ENCODE measurements at places on chromosomes 5 and 9.

DNA sequence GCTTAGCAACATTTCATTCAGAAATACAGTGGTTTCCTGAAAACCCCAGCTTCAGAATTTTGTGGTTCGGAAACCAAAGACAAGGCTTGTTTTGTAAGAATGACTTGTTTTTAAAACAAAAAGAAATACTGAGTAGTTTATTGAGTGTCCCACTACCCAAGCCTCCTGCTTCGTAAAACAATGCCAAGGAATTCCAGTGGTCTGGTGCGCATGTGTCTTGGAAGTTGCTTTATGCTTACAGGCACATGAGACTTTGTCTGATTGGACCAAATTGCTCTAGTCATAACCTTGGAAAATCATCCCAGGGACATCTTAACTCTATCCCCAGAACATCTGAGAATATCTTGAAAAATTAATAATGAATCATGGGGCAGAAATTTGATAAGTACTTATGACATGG is 77.1 kb upstream of the FST start:
- DNase-seq: peak; percentile 66

- DNase-seq: no peak
These were observed 18.9 kb downstream of the FNBP1 start for GRCh38 chr9:130023994-130024596.

DNA sequence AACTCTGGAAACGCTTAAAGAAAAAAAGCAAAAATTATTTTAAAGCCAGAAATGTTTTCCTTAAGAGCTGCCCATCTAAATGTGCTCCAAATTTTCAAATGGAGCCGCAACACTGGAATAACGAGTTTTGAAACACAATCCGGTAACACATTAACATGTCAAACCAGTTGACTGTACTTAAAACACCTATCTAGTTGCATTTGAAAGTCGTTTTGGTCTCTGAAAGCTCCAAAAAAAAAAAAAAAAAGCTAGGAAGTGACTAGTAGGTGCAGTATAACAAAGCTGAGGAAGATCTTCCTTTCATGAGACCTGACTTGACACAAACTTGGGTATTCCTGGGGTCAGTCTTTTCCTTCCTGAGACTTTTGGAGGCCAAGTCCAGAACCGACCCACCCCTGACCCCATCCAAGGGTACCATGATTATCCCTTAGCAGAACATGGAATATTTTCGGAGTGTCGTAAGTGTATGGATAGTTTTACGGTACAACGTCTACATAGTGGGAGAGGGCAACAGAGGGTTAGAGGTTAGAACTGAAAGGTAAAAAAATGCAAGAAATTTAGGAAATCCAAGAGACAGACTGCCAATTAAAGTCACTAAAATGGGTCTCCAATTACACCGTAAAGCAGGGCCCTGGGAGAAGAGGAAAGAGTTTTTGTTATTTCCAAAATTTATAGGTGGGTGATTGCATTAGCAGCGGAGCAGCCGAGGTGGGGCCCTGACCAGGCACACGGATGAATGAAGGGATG is 812 bp downstream of the CETN3 start:
- DNase-seq: no peak

- DNase-seq: no peak
These were observed 13.9 kb upstream of the ZFP62 start for GRCh38 chr5:180874804-180875582.

GRCh38 chr5:157690690-157691433 is 19.5 kb downstream of the C5orf52 start:
- no peak for DNase-seq

DNA sequence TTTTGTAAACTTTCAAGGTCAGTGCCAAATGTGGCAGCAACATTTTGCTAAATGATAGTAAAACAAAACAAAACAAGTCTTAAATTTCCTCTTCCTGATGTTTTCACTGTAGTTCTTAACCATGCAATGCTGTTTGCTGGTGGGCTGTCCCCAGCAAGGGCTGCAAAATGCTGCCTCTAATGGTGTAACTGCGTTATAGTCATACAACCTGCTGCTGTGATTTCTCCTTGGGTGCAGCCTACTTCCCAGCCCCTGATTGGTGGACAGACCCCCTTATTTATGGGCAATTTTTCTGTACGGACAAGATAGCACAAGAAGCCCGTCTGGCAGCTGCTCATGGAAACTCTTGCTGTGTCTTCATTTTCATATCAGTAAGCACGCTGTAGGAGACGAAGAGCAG is 26.6 kb upstream of the PIP5K1B start:
- no peak for DNase-seq

- DNase-seq: no peak
These were observed 649.5 kb downstream of the LRRC70 start for GRCh38 chr5:63228154-63228553.

DNA sequence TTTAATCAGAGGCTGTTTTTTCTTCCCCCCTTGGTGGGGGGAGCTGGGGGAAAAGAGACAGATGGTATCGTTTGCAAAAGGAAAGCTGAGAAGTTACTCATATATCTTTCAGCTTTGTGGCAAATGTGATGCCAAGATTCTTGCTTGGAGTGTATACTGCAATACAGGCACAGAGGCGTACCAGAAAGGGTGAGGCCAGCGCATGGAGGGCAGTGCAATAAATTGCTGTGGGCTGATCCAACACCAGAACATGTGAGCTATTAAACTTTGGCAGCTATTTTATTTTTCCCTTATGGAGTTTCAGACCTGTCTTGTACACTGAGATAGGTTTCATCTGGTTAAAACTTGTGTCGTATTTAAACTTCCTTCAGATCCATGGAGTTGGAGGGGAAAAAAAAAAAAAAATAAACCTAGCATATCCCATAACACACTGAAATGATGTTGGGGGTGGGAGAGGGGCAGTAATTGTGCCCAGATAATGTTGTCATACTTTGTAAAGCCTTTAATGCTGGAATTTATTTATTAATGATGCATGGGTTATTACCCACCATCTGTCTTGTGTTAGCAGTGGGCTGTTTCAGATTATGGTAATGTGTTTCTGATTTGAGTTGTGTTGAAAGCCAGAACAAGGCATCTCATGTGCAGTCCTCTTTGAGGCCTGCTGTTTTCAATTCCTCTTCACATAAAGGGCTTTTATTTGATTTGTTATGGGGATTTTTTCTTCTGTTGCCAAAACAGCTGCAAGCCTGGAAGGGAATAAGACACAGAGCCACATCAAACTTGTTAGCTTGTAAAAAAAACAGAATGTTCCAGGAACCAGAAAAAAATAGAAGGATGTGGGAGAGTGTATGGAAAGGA is 891.3 kb downstream of the TLE1 start:
- peak; percentile 93 for DNase-seq

DNA sequence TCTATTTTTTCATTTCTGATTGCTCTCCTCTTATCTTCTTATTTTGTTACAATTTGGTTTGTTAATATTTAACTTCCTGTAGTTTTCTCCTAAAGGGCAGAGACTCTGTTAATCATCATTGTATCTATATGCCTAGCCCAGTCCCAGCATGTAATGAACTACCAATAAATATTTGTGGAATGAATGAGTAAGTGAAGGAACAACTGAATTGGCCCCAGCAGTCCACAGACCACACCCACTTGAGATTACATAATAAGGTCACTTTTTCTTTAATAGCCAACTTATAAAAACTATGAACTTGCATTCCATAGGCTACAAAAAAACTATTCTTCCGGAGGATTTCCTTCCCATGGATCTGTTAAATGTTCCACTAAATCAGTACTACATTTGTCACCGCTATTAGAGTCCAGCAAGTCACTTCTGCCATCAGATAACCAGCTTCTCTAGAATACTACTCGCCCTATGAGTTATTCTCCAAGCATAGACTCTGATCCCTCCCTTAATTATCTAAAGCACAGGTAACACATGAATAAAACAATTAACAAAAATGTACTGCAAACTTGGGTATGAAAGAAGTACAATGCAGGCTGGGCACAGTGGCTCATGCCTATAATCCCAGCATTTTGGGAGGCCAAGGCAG is 27.5 kb upstream of the TNPO1 start:
- DNase-seq: peak; percentile 30

DNA sequence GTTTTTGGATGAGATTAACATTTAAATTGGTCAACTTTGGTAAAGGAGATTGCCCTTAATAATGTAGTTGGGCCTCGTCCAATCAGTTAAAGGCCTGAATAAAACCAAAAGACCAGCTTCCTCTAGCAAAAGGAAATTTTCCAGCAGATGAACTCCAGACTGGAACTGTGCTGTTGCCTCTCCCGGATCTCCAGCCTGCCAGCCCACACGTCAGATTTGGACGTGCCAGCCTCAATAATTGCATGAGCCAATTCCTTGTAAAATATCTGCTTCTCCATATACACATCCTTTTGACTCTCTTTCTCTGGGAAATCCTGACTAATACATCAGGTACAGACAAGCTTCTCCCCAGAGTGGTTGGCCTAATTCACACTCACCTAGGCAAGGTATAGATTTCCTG is 175.8 kb upstream of the ADCY2 start:
- no peak for DNase-seq

- DNase-seq: no peak
These were observed 14.4 kb downstream of the IL9 start for GRCh38 chr5:135881244-135881643.

- DNase-seq: no peak
These were observed 9.9 kb upstream of the TSLP start for GRCh38 chr5:111061618-111062017.

GRCh38 chr9:112659906-112660305 is 58.0 kb downstream of the INIP start:
- DNase-seq: no peak

GRCh38 chr9:36036780-36037548 is at the start of gene RECK:
TSS of gene RECK (plus strand) at chr9:36036913. CDS start at chr9:36036999, 86 bp downstream.
- peak; percentile 93 for DNase-seq

DNA sequence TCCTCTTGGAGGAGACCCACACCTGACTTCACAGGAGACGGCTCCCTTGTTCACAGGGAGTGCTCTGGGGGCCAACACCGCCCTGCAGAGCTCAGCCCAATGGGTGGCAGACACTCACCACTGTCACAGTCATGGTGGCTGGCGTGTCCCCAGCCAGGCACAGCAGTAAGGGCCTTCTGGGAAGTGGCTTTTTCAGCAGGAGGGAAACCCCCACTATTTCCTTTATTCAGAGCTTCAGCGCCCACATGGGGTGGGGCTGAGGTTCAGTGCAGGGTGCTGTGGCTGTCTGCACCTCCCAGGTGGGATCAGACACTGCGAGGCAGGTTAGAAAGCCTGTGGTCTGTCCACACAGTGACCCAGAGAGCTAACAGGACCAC is 3.6 kb upstream of the SNAPC4 start:
- no peak for DNase-seq

GRCh38 chr9:16571127-16571802 is 299.2 kb downstream of the BNC2 start:
- peak; percentile 36 for DNase-seq

- DNase-seq: peak; percentile 5
These were observed 161.2 kb downstream of the ZNF462 start for GRCh38 chr9:107024193-107024592.

GRCh38 chr5:119264186-119264585 is 91.6 kb upstream of the TNFAIP8 start:
- DNase-seq: peak; percentile 51
